ENCODE measurements at places on chromosomes 5 and 9.

DNA sequence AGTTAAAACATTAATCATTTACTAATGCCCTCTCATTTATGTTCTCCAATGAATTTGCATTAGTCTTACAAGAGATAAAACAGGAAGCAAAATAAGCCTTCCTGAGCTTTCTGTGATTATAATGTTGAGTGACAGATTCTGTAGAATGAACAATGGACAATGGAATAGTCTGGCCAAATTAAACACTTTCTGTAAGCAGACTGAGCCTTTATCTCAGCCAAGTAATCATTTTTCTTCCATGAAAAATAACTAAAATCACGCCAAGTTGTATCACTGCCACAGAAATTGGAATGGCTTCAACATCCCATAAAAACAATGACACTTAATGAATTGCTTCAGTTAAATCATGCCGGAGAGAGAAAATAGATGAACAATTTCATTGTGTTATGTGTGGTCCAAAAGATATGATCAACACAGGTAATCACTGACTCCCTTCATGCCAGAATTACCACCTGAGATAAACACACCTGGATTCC is 63.0 kb downstream of the TSSK1B start:
- DNase-seq = no peak

DNA sequence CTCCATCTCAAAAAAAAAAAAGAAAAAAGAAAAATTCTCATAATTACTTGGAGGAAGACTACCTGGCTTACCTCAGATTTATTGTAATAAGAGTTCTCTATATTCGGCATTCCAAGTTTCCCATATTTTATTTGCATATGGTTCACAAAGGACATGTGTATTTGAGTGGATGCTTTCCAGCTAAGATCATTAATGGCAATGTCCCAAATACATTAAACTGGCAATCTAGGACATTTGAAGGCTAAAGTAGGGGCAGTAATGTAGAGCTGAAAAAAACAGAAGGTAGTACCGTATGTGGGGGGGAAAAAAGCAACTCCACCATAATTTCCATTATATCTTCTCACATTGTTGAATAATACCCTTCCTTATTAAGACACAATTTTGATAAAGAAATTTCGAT is 4.9 kb downstream of the TUT7 start:
- DNase-seq = no peak

DNA sequence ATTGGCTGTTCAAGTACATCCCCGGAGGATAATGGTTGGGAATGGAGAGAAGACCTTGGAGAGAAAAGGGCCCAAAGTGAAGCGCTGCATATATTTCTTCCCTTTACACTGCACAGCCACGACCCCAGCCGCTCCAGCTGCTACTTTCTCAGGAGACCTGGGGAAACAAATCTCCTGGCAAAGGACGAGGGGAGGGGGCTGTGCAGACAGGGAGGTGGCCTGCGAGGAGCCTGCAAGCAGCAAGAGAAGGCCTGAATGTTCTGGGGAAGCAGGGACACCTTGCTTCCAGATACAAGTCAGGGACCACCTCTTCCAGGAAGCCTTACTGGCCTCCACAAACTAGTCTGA is 739 bp upstream of the PDLIM4 start:
- no peak for DNase-seq

GRCh38 chr5:54224103-54224826 is 86.1 kb downstream of the ARL15 start:
- DNase-seq = no peak

DNA sequence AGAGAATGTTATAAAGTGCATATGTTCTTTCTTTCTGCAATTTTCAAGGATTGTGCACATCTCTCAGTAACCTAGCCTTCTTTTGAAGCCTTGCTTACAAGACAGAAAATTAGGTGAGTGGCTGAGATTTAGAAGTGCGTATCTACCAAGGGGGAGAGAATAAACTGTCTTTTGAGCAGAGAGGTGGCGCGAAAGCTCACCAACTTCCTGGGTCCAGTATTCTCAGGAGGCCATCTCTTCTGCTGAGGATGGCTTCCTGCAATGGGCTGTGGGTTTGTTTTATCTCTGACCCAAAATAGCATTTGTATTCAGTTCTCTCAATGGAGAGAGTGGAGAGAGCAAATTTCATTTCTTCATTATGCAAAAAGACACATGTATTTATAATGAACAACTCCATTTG is 75.4 kb upstream of the RPS23 start:
- DNase-seq = no peak
